Stimulated activated CD4-positive, alpha-beta T cell treated with anti-CD3 and anti-CD28 coated beads, Interleukin-4, amount 100 ng/mL, for 1 hour (primary cell): ENCODE measurements at places on chromosomes 3 and 15.

- DNase-seq = no peak
These were observed 654.1 kb downstream of the IGSF11 start for GRCh38 chr3:118380576-118380975.

DNA sequence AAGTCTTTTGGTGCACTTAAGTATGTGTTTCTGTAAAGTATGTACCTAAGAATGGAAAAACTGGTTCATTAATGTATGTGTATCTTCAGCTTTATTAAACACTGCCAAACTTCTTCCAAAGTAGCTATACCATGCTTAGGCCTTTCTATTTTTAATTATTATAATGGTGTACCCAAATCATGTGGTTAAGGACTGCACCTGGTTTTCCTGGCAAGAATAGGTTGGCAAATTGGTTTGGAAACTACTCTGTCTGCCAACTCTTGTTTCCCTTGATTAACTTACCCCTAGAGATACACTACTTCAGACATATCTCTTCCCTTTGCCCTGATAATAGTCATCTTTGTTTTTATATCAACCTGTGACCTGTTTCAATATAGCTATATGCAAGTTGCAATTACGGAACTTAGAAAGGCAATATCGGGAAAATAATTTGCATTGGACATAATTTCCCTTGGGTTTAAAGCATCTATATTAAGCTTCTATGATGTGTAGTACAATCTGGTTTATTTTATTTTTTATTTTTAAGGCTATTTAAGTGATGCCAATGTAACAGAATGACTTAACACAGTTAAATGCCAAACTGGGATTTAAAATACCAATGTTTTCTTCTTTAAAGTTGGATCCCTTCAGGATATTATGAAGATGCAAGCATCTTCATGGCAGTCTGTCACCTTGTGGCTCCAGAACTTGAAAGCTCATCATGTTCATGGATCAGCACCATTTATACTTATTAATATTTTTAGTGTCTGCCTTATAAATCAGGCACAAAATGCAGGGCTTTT lies 40.6 kb upstream of the TMEM108 start:
- no peak for DNase-seq

- DNase-seq = no peak
These were observed 219.0 kb upstream of the ROPN1 start for GRCh38 chr3:124210899-124211298.

- DNase-seq = no peak
These were observed 28.4 kb upstream of the SHC4 start for GRCh38 chr15:48992096-48992495.

- DNase-seq = no peak
These were observed 176.8 kb downstream of the TUSC7 start for GRCh38 chr3:116886202-116886893.

DNA sequence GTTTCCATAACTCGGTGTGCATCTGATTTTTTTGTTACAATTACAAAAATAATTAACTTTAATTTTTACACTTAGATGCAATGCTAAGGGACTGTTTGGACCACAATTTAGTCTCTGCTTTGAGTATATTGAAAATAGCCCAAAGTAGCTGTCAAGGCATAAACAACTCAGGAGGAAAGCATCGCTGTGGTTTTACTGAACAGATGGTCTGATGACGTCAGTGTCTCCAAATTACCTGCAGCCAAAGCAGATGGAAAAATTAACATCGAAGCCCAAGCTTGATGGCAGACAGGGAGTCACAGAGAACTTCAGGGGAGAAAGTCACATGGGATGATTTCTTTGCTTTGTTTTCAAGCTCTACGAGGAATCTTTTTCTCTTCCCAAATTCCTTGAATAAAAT lies 83.1 kb upstream of the PLCL2 start:
- no peak for DNase-seq

- DNase-seq = no peak
These were observed 181.7 kb upstream of the ANKRD28 start for GRCh38 chr3:15979495-15979894.

- no peak for DNase-seq
These were observed 93.5 kb upstream of the NR2F2 start for GRCh38 chr15:96237002-96237401.

DNA sequence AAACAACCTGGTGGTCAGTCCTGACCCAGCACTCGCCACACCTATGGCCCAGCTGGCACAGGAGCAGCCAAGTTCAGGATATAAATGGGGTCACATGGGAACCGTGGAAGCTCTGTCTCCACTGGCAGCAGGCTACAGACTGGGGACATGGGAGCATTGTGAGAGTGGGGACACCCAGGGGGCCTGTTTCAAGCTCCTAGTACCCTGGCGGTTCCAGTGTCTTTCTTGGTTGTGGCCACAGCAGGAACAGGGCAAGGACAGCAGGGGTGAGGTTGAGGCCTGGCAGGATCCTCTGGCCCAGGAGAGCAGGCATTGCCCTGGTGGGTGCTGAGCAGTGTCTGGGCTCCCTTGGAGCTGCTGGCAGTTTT lies 1.9 kb downstream of the CSK start:
- no peak for DNase-seq

GRCh38 chr15:54298396-54298795 lies 320.2 kb downstream of the UNC13C start:
- no peak for DNase-seq
